ENCODE measurements at places on chromosomes 13 and 19.

GRCh38 chr19:30566681-30567420 lies 194.7 kb downstream of the ZNF536 start:
- no peak for ATAC-seq

- ATAC-seq, result no peak
These were observed 31.9 kb upstream of the CPB2 start for GRCh38 chr13:46136688-46137087.

DNA sequence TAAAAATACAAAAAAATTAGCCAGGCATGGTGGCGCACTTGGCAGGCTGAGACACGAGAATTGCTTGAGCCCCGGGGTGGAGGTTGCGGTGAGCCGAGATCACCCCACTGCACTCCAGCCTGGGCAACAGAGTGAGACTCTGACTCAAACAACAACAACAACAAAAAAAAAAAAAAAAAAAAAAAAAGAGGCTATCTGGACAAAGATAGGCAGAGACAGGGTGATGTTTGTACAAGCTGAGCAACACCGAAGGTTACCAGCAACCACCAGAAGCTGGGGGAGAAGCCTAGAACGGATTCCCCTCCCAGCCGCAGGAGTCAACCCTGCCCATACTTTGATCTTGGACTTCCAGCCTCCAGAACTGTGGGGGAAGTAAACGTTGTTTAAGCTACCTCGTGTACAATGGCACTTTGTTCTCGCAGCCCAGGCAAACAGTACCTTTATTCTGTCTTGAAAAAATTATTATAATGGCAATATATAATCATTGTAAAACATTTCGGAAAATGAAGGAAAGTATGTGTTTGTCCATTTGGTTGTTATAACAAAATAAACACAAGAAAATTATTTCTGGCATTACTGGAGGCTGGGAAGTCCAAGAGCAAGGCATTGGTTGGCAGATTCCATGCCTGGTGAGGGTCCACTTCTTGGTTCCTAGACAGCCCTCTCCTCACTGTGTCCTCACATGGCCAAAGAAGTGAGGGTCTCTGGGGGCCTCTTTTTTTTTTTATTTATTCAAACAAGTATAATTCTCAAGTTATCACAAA lies 39.8 kb upstream of the LATS2 start:
- no peak for ATAC-seq

DNA sequence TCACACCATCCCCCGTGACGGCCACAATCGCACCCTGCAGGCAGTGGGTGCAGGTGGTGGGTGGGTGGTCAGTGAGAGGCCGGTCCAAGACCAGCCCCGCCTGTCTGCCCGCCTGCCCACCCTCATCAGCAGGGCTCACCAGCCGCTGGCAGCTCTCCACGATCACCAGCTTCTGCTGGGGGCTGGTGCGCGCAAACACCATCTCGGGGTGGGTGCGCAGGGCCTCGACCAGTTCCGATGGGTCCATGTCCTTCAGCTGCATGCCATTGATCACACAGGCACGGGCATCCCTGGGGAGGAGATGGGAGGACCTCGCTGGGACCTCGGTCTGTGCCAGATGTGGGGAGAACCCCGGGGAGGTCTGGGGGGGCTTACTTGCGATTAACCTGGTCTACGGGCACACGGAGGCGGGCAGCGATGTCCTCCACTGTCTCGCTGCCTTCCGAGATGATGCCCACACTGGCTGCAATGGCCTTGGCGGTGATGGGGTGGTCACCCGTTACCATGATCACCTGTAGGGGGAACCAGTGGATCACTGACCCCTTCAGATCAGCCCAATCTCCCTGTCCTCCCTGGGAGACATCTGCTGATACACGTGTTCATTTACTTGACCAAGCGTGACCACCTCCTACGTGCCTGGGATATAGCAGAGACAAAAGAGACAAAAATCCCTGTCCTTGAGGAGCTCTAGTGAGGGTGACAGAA lies 8.0 kb downstream of the ATP4A start:
- ATAC-seq, result no peak

DNA sequence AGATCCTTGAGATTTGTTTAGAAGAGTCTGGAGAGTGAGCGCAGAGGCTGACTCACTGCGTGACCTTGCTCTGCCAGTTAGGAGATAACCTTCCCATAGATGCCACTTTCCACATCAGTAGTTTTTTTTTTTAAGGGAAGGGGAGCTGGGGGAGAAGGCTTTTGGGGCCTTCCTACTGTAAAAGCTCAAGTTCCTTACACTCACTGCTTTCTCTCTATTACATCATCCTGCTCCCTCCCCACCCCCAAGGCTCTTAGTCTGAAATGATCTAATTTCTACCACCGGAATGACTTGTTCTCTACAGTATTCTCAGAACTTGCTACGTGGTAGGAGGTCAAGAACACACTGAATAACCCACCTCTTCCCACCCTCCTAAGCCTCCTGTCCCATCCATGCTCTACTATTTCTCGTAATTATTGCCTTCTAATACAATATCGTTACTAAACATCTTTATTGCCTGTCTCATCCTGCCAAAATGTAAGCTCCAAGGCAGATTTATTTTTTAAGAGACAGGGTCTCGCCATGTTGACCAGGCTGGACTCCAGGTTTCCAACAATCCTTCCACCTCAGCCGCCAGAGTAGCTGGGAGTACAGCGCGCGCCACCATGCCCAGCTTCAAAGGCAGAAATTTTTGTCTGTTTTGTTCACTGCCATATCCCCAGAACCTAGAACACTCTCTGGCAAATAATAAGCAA lies 1.2 kb downstream of the LONP1 start:
- peak; percentile 51 for ATAC-seq

GRCh38 chr19:49335784-49336481 lies 727 bp downstream of the CD37 start:
- ATAC-seq, result peak; percentile 41
